Hepatic stellate cell (primary cell): ENCODE measurements at places on chromosomes 2 and 18.

- DNase-seq, result no peak
These were observed 81.6 kb downstream of the AOX1 start for GRCh38 chr2:200667413-200667812.

GRCh38 chr2:219491278-219491963 is 7.3 kb upstream of the GMPPA start:
- no peak for DNase-seq

- no peak for DNase-seq
These were observed 306.1 kb downstream of the ZEB2 start for GRCh38 chr2:144213797-144214196.

DNA sequence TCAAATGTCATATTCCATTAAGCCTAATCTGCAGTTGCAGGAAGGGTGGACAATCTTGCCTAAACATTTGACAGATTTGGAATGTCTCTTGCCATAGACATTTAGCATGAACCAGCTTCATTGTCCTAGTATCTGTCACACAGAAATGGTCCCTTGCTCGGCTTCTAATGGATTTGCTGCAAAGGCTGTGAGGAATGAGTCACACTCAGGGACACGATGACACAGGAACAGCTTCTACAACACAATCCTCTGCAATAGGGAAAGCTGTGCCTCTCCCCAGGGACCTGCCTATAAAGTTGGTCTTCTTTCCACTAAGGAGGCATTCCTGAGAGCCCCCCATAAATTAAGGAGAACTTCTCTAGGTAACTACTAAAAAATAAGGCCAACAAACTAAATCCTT is 155.1 kb upstream of the L3MBTL4 start:
- no peak for DNase-seq

DNA sequence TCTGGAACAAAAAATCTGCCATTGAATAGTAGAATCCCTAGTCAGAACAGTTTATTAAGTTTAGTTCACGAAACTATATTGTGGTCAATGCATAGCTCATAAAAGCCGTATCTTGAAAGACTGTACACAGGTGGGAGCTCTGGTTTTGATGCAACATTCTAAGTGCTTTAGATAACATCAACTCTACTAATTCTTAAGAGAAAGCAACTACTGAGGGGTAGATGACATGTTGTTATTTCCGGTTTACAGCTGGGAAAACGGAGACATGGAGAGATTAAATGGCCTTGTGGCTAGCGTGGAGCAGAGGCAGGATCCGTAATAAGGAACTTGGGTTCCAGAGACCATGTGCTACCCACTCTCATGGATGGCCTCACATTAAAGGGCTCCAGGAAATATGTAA is 4.2 kb upstream of the ITGA6 start:
- DNase-seq, result no peak

GRCh38 chr2:240555541-240556250 is 2.1 kb downstream of the ANKMY1 start:
- no peak for DNase-seq

DNA sequence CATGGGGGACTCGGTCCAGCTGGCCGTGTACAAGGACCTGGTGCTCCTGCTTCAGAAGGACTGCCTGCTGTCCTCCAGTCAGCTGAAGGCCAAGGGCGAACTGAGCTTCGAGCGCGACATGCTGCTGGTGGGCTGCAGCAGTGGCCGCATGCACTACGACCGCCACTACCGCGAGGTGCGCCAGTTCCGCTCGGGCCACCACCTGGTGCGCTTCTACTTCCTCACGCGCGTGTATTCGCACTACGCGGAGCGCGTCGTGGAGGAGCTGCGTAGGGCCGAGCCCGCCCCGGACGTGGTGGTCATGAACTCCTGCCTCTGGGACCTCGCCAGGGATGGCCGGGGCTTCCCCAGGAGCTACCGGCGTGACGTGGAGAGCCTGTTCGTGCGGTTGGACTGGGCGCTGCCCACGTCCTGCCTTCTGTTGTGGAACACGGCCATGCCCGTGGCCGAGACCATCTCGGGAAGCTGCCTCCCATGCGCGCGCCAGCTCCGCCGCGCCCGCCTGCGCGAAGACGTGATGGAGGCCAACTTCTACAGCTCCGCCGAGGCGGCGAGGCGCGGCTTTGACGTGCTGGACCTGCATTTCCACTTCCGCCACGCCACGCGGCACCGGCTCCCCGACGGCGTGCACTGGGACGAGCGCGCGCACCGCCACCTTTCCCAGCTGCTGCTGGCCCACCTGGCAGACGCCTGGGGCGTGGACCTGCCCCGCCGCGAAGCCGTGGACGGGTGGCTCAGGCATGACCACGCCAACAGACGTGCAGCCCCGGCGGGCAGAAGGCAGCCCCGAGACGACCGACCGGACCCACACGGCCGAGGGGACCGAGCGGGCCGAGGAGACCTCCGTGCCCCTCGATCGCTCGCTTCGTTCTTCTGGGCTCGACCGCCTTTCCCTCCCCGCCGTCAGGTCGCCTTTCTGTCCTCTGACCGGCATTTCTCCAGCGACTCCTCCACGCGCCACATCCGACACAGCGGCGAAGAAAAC is 293.9 kb upstream of the ERBB4 start:
- DNase-seq, result no peak

DNA sequence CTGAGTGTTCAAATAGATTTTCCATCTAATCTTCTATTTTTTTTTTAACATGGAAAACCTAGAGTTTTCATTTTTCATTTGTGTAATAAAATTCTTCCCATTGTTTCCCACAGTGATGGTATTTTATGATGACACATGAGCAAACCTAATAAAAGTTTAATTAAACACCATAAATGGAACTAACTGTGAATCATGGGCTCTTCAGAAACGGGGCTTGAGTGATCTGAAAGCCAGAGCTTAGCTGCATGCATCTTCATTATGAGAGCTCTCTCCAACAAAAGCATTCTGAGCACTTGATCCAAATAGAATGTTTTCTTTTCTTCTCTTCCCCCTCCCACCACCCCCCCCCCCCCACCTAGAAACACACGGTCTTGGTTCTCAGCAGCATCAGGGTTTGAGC is 82.1 kb upstream of the REV1 start:
- no peak for DNase-seq

DNA sequence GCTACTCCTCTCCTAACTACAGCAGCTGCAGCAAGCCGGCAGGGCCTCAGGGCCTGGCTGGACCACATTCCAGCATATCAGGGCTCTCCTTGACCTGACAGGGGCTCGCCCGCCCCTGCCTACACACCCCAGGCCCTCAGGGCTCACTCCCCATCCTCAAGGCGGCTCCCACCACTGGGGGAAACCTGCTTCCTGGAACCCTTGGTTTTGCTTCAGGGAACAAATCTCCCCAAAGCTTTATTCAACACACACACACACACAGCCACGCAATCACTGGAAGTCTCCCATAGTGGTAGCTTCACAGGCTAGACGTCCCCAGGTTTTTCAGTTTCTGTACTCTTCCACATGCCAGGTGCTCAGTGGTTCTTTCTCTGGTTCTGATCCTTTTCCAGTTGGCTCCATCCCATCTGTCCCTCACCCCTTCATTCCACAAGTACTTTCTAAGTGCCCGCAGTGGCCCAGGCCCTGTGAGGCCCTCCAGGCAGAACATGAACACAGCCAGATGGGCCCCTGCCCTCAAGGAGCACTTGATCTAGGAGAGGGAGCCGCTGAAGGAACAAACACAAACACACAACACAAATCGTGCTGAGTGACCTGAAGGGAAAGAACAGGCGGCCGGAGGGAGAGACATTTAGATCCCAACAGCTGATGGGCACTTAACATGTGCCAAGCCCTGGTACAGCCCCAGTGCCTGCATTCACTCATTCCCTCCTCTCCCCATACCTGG is 51.1 kb downstream of the TNS1 start:
- no peak for DNase-seq

DNA sequence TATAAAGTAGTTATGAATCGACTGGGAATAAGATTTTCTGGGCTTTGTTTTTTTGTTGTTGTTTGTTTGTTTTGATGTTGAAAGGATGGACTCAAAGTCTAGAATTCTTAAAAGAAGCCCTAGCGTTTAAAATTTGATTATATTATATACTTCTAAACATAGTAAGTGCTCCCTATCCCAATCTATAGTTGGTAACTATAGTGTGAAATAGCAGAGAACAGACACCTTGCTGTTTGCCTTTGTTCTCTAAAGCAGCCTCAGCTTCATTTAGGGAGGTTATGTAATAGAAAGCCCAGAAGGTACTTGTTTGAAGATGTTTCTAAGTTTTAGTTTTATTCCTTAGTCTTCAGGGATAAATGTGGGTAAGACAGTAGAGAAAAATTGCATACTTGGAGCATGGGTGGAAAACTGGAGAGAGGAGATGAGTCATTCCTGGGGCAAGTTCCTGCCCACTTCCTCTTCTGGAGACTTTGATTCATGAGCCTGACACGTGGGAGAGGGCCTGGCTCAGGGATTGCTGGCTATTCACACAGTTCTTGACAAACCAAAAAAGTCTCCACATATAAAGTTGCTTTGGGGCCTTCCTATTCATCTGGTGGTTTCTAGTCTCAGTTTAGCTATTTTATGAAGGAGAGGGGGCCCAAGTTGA is 131.9 kb downstream of the MYO1B start:
- DNase-seq, result peak; percentile 43

DNA sequence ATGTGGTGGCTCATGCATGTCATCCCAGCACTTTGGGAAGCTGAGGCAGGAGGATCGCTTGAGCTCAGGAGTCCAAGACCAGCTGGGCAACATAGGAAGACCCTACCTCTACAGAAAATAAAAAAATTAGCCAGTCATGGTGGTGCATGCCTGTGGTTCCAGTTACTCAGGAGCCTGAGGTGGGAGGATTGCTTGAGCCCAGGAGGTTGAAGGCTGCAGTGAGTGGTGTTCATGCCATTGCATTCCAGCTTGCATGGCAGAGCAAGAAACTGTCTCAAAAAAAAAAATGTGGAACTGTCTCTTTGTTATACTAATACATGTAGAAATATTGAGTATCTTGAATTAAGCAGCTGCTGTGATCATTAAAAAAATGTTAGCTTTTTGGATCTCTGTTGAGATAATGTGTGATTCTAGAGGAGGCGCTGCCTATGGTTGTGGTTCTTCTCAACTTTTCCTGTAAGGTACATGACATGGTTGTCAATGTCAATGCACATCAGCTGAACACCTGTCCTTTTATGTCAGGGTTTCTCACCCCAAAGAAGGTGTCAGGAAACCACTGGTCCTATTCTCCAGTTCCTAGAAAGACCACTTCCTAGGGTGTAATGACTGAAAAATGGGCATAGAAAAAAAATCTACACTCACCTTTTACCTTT is 34.7 kb upstream of the IL1RL1 start:
- DNase-seq, result no peak

DNA sequence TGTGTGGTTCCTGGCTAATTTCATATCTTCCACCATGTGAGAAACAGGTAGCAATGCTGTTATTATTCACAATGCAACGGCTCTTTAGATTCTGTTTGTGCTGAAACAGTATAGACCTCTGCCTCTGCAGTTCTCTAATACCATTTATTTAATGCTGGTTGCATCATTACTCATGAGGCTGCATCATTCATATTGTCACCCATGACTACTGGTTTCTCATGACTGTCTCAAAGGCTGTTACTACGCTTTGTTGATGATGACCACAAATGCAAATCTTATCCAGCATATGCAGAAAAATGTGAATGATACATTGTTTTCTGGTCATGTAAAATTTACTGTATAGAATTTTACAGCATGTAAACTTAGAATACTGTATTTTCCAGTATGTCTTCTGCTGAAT is 22.5 kb downstream of the CAVIN2 start:
- DNase-seq, result no peak

GRCh38 chr2:72131916-72132841 is 15.5 kb downstream of the CYP26B1 start:
- DNase-seq, result no peak

DNA sequence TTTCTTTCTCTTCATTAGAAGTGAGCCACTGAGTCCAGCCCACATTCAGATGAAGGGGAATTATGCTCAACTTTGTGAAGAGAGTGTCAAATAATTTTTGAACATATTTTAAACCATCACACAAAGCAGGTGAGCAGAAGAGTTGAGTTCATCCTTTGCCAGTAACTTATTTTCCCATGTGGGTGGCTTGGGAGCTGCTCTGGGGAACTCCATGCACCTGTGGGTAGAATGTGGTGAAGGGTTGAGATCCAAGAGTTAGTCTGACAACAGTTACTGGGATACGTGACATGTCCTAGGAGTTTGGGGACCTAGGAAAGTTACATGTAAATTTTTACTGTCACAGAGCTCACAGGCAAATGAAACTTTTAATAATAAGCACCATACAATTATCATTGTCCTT is 21.6 kb downstream of the MAPK4 start:
- no peak for DNase-seq

DNA sequence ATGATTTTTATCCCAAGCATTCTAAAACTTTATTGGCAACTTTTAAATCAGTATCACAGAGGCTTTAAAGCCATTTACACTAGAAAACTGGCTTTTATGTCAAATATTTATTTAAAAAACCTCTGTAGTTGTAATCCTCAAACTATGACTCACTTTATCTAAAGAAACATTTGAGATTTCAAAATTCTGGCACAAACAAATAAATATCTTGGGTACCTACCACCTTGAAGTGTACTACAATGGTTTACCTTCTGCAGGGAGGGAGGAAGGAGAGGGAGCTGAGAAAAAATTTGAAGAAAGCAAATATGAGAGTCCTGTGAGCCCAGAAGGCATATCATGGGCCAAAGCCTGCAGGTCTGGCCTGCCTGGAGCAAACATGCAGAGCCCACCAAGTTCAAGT is 155.6 kb downstream of the NCKAP5 start:
- DNase-seq, result no peak

GRCh38 chr18:13436576-13436975 is 218.0 kb downstream of the LDLRAD4 start:
- no peak for DNase-seq

DNA sequence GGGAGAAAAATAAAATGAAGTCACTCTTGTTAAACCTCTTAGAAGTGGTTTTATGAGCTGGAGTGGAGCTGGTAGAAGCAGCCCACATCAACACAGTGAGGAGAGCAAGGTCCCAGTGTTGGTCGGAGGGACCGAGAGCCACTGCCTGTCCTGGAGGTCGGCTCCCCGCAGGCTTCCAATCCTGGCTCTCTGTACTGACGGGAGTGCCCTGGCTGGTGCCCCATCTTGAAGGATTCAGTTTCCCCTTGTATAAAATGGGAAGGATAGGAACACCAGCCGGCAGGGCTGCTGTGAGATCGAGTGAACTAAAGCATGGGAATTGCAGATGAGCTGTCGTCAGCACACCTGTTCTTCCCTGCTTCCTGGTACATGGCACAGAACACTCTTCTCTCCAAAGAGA is 104.3 kb upstream of the ID2 start:
- DNase-seq, result no peak

GRCh38 chr2:232817756-232818155 is 41.4 kb upstream of the KCNJ13 start:
- DNase-seq, result no peak

GRCh38 chr2:23469142-23469540 is 84.2 kb downstream of the KLHL29 start:
- DNase-seq, result no peak

- DNase-seq, result no peak
These were observed 564.0 kb upstream of the GCFC2 start for GRCh38 chr2:76274676-76275075.

- DNase-seq, result peak; percentile 87
These were observed at the start of gene SP140L for GRCh38 chr2:230326453-230327417. Gene SP140L (plus strand): TSS chr2:230327193. CDS start chr2:230327270, 77 bp downstream.

GRCh38 chr2:123463886-123464285 is 561.2 kb upstream of the CNTNAP5 start:
- no peak for DNase-seq
